ENCODE measurements at places on chromosomes 4 and X. TPM values are rescaled to one million over a fixed set of nuclear protein-coding genes. Genes with fewer than 3 reads are reported as not detected.

ZFP92 gene
- 1.0 TPM for polyA plus RNA-seq

TLR10 gene
- 0.65 TPM for polyA plus RNA-seq

BST1 gene
- 13.7 TPM for polyA plus RNA-seq

UGT2B17 gene
- polyA plus RNA-seq: not detected

RAI2 gene
- 10.7 TPM for polyA plus RNA-seq

ANKRD17 gene
- 56.0 TPM for polyA plus RNA-seq

RTL5 gene
- 23.0 TPM for polyA plus RNA-seq

MXRA5 gene
- 7.9 TPM for polyA plus RNA-seq

SSX2B gene
- polyA plus RNA-seq: 0.17 TPM

SPANXN3 gene
- polyA plus RNA-seq: not detected

BEX1 gene
- 66.6 TPM for polyA plus RNA-seq

KIAA1210 gene
- polyA plus RNA-seq: 2.7 TPM

LIMCH1 gene
- 103 TPM for polyA plus RNA-seq

GAGE12E gene
- polyA plus RNA-seq: not detected

HMGB2 gene
- 348 TPM for polyA plus RNA-seq

ALPK1 gene
- 16.7 TPM for polyA plus RNA-seq

ZNF732 gene
- 1.5 TPM for polyA plus RNA-seq

TREX2 gene
- polyA plus RNA-seq: 0.49 TPM

TLL1 gene
- 2.4 TPM for polyA plus RNA-seq

PPID gene
- polyA plus RNA-seq: 67.3 TPM

HTN1 gene
- not detected for polyA plus RNA-seq

CFAP47 gene
- polyA plus RNA-seq: 1.0 TPM

GRID2 gene
- 3.0 TPM for polyA plus RNA-seq

NPNT gene
- 175 TPM for polyA plus RNA-seq

MAGEB1 gene
- not detected for polyA plus RNA-seq

CYSLTR1 gene
- 2.1 TPM for polyA plus RNA-seq

TMEM271 gene
- polyA plus RNA-seq: not detected

UGT2B15 gene
- polyA plus RNA-seq: 0.08 TPM

ADGRG2 gene
- polyA plus RNA-seq: 16.4 TPM

F9 gene
- not detected for polyA plus RNA-seq

HSFX2 gene
- polyA plus RNA-seq: 0.49 TPM

AMOT gene
- polyA plus RNA-seq: 77.0 TPM

ZNF157 gene
- 0.67 TPM for polyA plus RNA-seq

WNK3 gene
- 4.4 TPM for polyA plus RNA-seq

MGAT4D gene
- polyA plus RNA-seq: not detected
